Neural crest cell (in vitro differentiated cells): ENCODE measurements at places on chromosomes 2 and 18. TPM values are rescaled to one million over a fixed set of nuclear protein-coding genes. Genes with fewer than 3 reads are reported as not detected.

The PLEKHA3 gene
- 22.0 and 23.2 TPM in 2 replicates for total RNA-seq

DNA sequence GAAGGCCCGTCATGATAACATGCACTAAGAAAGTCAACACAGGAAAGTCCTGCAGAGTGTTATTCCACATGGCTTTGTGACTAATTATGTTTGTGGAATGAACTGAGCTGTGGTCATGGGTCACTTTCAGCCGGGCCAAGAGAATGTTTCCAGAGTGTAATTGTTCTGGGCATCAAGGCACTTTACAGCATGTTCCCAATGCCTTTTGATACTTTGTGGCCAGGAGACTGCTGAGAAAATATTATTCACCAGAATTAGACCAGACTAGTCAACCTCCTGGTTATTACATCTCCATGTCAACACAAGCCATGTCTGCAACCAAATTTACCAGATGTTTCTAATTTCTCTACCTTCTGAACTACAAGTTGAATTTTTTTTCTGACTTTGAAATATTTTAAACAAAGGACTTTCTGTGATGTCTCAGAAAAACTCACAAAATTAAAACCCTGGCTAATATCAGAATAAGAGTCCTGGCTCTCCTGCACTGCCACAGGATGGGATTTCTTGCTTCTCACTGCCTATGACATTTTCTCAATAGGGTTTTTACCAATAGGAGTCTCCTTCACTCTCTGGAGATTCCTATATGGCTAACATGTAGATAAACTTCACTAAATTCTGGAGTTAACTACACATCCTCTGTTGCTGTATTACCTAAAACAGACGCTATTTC is 90.6 kb upstream of the WDR75 start:
- no peaks in the 10 kb centered on the region for H3K27me3 ChIP-seq
- H3K36me3 ChIP-seq, result no peaks in the 10 kb centered on the region
- no peak overlapping the region for H3K4me3 ChIP-seq
- peak overlapping the region; percentile 8 for H3K27ac ChIP-seq
- no peaks in the 10 kb centered on the region for H3K4me1 ChIP-seq

The EVX2 gene
- 0.43 and 0.44 TPM in 2 replicates for total RNA-seq

GRCh38 chr2:42123426-42123825 is 45.7 kb upstream of the EML4 start:
- no peak overlapping the region for H3K4me3 ChIP-seq
- H3K36me3 ChIP-seq, result no peaks in the 10 kb centered on the region
- H3K27ac ChIP-seq, result no peak overlapping the region
- DNase-seq, result no peak

- no peak for DNase-seq
- H3K27me3 ChIP-seq, result peaks cover 4% of the 10 kb centered on the region
- peaks cover 10% of the 10 kb centered on the region for H3K4me1 ChIP-seq
- no peak overlapping the region for H3K4me3 ChIP-seq
- no peak overlapping the region for H3K27ac ChIP-seq
These were observed 11.3 kb upstream of the PXDN start for GRCh38 chr2:1755436-1756191.

DNA sequence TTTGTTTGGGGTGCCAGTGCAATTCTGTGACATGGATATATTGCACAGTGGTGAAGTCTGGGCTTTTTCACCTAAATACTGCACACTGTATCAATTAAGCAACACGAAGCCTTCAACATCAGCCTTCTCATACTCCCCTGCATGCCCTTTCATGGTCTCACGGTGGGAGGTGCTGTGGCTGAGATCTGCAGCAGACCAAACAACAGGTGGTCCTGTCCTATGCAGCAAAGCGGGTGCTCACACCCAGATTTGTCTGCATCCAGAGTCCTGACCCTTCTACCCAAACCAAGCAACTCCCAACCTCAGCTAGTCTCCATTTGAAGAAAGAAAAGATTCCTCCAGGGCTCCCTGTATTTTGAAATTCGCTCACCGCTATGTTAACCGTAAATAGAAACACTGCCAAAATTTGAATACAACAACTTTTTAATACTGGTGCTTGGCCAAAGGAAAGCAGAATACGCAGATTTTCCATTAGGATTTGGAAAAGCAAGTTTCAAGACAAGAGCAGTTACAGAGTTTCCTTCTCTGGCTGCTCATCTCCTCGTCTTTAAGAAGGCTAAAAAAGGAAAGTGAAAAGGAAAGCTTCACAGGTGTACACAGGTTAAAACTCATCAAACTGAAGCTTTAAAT is 34.9 kb downstream of the FAM168B start:
- no peaks in the 10 kb centered on the region for H3K27me3 ChIP-seq
- DNase-seq, result no peak
- peaks cover 18% of the 10 kb centered on the region for H3K36me3 ChIP-seq
- H3K4me3 ChIP-seq, result no peak overlapping the region
- H3K27ac ChIP-seq, result peak overlapping the region; percentile 54
- H3K4me1 ChIP-seq, result peaks cover 36% of the 10 kb centered on the region

The ANTXR1 gene
- 60.2 and 61.1 TPM in 2 replicates for total RNA-seq

The MEP1B gene
- total RNA-seq, result not detected in 2 replicates

DNA sequence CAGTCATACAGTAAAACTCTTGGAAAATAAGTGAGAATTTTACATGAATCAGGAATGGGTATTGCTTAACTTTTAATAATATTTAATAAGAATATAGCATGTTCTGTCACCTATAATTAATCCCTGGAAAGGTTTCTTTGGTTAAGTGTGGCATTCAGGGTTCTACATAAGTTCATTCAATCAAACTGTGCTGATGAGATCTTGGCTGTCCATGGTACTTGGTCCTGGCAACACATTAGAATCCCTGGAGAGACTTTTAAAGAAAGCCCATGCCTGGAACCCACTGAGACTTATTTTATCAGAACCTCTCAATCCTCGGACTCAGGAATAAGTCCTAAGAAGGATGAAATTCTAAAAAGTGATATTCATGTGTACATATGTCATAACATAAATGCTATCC is 60.3 kb downstream of the CERKL start:
- peaks cover 15% of the 10 kb centered on the region for H3K27me3 ChIP-seq
- H3K27ac ChIP-seq, result no peak overlapping the region
- no peak overlapping the region for H3K4me3 ChIP-seq
- DNase-seq, result no peak
- H3K4me1 ChIP-seq, result no peaks in the 10 kb centered on the region

- H3K27me3 ChIP-seq, result peaks cover 50% of the 10 kb centered on the region
- no peaks in the 10 kb centered on the region for H3K36me3 ChIP-seq
- no peaks in the 10 kb centered on the region for H3K4me1 ChIP-seq
- no peak overlapping the region for H3K27ac ChIP-seq
These were observed 9.1 kb downstream of the EPAS1 start for GRCh38 chr2:46306330-46306751.

DNA sequence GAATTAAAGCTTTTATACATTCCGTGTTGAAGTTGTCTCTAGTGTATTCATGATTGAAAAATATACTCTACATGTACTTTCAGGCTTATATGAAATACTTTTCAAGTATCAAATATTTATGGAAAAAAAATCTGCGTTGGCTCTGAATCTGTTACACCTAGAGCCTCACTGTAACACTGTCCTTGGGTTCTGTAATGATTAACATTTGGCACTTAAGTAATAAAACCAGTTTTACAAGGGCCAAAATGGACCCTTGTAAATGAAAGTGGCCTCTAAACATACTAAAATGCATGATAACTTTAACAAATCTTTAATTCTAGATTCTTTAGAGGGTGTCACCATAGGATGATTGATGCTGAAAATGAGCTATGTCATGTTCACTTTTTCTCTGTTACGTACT is 162.8 kb downstream of the PTPRM start:
- no peaks in the 10 kb centered on the region for H3K36me3 ChIP-seq
- H3K27me3 ChIP-seq, result no peaks in the 10 kb centered on the region
- no peak overlapping the region for H3K4me3 ChIP-seq
- no peaks in the 10 kb centered on the region for H3K4me1 ChIP-seq

GRCh38 chr2:28117104-28117596 is 226.6 kb downstream of the BABAM2 start:
- H3K4me3 ChIP-seq, result no peak overlapping the region
- no peaks in the 10 kb centered on the region for H3K4me1 ChIP-seq
- peaks cover 3% of the 10 kb centered on the region for H3K36me3 ChIP-seq

GRCh38 chr2:174892546-174892945 is 112.6 kb downstream of the CHN1 start:
- H3K36me3 ChIP-seq, result peaks cover 33% of the 10 kb centered on the region
- H3K27me3 ChIP-seq, result no peaks in the 10 kb centered on the region
- DNase-seq, result no peak
- H3K4me3 ChIP-seq, result no peak overlapping the region
- H3K27ac ChIP-seq, result no peak overlapping the region
- H3K4me1 ChIP-seq, result peaks cover 9% of the 10 kb centered on the region

DNA sequence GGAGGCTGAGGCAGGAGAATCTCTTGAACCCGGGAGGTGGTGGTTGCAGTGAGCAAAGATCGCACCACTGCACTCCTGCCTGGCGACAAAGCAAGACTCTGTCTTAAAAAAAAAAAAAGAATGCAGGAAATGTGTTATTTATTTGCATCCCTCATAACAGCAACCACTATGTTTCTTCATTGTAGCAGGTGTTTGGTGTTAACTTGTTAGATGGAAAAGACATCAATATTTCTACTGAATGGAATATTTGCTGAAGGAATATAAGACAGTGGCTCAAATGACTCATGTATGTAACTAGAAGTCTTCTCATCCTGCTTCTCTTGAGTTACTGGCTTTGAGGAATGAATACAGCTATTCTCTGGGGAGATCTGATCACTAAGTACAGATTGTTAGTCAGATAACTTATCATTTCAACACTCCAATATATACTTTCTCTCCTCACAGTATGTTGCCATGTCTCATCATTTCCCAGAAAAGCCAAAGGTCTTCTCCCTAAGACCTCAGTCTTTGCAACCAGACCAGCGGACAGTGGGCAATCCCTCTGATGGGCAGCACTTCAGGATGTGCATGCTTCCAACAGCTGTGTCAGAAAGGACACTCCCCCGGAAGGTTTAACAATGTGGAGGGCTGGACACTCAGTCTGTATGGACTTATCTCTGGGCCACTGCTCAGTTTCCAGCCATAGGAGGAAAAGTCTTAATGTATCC is 104.4 kb upstream of the STK17B start:
- no peaks in the 10 kb centered on the region for H3K27me3 ChIP-seq
- no peak overlapping the region for H3K27ac ChIP-seq
- H3K4me3 ChIP-seq, result no peak overlapping the region
- peaks cover 5% of the 10 kb centered on the region for H3K36me3 ChIP-seq

DNA sequence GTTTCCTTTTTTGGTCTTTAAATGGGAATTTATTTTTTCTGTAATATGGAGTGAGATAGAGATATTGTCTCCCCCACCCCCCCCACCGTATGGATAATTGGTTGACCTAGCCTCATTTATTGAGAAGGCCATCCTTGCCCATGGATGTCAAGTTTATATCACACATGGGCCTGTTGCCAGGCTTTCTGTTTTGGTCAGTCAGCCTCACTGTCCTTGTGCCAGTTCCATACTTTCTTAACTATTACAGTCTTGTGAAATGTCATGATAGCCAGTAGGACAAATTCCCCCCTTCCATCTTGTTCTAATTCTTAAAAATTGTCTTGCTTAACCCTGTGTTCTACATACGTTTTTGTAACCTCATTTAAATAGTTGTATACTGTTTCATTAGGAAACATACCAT is 12.5 kb downstream of the BABAM2 start:
- no peak overlapping the region for H3K4me3 ChIP-seq
- H3K27me3 ChIP-seq, result no peaks in the 10 kb centered on the region
- peaks cover 6% of the 10 kb centered on the region for H3K36me3 ChIP-seq
- H3K4me1 ChIP-seq, result no peaks in the 10 kb centered on the region
